Thoracic aorta endothelial cell (primary cell): ENCODE measurements at places on chromosomes 4 and X. TPM values are rescaled to one million over a fixed set of nuclear protein-coding genes. Genes with fewer than 3 reads are reported as not detected.

The HTR2C gene
- not detected in 2 replicates for total RNA-seq

The ATOH1 gene
- not detected in 2 replicates for total RNA-seq

The TMPRSS11B gene
- not detected in 2 replicates for total RNA-seq

The DSPP gene
- not detected in 2 replicates for total RNA-seq

The ADGRG2 gene
- not detected in 2 replicates for total RNA-seq

The PITX2 gene
- 0.13 TPM in 1 of 2 replicates, not detected in the other for total RNA-seq

The TEX13B gene
- total RNA-seq: not detected in 2 replicates
